ENCODE measurements at places on chromosomes 4 and X. TPM values are rescaled to one million over a fixed set of nuclear protein-coding genes. Genes with fewer than 3 reads are reported as not detected.

Gene ATP8A1
- 41.1 TPM for total RNA-seq

Gene NALF2
- total RNA-seq, result 0.13 TPM

GRCh38 chr4:1209821-1210220, 37.4 kb upstream of the SPON2 start:
- DNase-seq, result no peak

DNA sequence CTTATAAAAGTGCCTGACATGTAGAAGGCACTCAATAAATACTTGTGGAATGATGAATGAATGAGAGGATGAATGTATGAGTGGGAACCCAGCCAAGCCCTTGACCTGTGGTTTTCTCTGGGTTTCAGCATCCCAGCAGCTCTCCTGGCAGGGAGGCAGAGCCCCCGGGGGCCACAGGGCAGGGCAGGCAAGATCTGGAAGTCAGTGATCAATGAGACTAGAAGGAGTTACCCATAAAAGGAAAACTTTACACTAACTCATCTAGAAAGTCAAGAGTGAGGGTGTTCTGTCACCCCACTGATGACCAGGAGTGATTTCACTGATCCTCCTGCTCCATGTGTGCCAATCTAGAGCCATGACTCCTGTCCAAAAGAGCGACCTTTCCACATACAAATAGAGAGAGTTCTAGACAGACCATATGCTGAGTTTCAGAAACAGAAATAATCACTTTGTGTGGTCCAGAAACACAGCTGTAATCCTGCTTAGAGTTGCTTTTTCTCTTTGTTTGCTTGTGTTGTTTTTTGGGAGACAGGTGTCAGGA, 37.4 kb downstream of the MGARP start:
- DNase-seq, result no peak

- DNase-seq, result no peak
These were observed 3.7 kb upstream of the SPARCL1 start for GRCh38 chr4:87532907-87533306.

DNA sequence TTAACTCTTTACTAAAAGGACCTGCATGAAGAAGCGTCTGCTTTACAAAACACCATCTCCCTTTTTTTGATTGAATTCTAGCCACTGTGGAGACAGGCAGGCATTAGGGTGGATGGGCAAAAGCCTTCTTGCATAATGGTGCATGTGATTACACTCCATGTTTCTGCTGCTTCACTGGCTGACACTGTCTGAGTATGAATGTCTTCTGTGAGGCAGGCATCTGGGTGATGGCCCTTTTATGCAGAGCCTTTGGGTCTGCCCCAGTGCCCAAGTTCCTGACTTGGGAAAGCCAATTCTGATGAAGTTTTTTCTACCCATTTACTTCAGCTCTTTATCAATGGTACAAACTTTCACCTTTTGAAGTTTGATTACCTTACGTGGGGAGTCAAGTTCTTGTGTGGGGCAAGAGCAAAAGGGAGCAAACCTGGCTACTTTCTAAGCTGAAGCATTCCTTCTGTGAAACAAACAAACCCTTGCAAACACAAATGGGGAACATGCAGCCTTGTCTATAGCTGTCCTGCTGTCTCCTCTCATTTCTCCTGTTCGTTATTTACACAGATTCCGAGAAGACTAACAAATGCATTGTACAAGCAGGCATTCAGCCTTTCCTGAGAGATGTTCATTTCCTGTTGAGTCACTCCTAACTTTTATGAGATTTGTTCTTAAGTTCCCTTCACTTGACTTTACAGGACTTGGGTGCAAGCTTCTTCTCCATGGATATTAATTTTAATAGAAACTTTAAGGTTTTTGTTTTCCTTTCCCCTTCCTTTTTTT, 301.9 kb downstream of the TLL1 start:
- DNase-seq, result no peak

Gene ETDA
- total RNA-seq, result not detected

Gene PPARGC1A
- not detected for total RNA-seq

DNA sequence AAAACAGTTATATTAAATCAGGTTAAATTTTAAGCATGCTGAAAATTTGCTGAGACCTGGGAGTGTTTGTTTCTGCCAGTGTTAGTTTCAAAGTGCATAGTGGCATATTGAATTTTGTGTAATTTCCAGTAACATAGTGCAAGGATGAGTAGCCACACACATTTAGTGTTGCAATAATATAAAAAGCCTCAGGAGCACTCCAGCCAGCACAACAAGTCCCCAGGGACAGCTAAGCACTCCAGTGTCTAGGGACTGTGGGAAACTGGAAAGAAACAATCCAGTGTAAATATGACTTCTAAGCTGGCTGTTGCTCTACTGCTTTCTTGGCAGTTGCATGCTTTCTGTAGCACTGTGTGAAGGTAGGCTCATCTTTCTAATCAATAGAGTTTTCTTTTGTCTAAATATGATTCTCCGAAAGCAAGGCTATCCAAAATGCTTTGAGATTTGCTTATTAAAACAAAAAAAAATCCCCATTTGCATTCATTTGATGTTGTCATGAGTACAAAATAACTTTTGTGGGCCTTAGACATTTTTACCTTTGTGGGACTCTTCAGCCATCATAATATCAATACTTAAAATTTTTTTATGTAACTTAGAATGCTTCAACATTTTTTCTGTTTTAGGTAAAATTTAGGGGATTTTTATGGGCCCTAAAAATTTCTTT, 24.2 kb upstream of the CXCL2 start:
- DNase-seq, result no peak

- DNase-seq, result no peak
These were observed 303.8 kb downstream of the SPOCK3 start for GRCh38 chr4:166930464-166930863.

DNA sequence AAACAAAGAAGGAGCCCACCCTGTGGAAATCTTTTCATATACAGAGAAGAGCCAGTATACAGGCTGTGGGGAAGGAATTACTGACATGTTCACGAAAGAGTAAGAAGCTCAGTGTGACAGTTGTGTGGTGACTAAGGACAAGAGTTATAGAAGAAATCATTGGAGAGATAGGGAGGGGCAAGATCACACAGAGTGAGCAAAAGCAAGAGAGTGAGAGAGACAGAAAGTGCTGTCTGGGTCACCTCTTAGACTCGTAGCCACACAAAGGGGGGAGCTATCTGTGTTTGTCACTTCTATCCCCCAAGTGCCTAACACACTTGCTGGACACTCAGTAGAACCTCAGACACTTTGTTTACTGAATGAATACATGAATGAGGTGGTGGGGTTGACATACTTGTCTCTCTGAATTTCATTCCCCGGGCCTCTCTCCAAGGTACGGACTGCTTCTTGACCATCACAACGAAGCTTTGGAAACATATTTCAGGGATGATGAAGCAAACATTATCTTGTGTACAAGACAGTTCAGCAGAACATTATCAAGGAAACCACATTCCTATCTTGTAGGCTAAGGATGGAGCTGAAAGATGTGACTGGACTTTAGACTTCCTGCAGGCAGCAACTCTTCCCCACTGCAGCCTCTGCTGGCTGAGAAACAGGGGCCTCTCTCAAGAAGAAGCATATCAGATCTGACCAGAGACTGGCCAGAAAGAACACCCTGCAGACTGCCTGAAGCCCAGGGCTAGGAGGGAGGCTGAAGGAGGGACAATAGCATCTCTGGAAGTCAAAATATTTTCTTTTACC, 168.2 kb downstream of the AMELX start:
- DNase-seq, result no peak

Gene MAMLD1
- 2.1 TPM for total RNA-seq

- no peak for DNase-seq
These were observed 31.5 kb upstream of the PUDP start for GRCh38 chrX:7179446-7179845.

Gene SMIM10
- total RNA-seq, result not detected

Gene CCSER1
- total RNA-seq, result 0.35 TPM

DNA sequence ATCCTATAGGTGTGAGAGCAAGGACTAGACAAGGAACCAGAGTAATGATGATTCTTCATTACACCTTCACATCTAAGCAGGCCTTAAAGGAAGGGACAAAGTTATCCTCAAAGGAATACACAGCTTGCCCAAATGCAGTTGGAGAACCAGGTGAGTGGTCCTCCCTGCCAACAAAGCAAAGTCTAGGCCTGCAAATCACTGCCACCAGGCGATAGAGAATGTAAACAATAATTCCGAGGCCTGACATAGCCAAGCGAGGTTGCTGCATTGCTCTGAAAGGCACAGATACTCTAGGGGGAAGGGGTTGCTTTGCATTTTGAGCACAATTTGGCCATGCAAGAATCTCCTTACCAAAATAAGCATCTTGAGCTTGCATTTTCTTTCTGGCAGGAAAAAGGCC, 178.2 kb upstream of the FAT1 start:
- no peak for DNase-seq

Gene GAGE12D
- total RNA-seq, result not detected

Gene DCAF4L1
- total RNA-seq, result 0.41 TPM

DNA sequence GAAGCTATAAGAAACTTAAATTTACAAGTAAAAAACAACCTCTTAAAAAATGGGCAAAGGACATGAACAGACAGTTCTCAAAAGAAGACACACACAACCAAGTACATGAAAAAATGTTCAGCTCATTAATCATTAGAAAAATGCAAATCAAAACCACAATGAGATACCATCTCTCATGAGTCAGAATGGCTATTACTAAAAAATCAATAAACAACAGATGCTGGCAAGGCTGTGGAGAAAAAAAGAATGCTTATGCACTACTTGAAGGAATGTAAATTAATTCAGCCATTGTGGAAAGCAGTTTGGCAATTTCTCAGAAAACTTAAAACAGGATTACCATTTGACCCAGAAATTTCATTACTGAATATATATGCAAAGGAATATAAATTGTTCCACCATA, 666.3 kb upstream of the GRIA3 start:
- no peak for DNase-seq

Gene BGN
- total RNA-seq, result 0.25 TPM

GRCh38 chr4:76067652-76068286, 6.7 kb upstream of the ART3 start:
- peak; percentile 59 for DNase-seq

Gene VEGFC
- total RNA-seq, result not detected

Gene KIAA1210
- not detected for total RNA-seq

GRCh38 chr4:147813109-147813773, 81.4 kb downstream of the ARHGAP10 start:
- DNase-seq, result no peak

DNA sequence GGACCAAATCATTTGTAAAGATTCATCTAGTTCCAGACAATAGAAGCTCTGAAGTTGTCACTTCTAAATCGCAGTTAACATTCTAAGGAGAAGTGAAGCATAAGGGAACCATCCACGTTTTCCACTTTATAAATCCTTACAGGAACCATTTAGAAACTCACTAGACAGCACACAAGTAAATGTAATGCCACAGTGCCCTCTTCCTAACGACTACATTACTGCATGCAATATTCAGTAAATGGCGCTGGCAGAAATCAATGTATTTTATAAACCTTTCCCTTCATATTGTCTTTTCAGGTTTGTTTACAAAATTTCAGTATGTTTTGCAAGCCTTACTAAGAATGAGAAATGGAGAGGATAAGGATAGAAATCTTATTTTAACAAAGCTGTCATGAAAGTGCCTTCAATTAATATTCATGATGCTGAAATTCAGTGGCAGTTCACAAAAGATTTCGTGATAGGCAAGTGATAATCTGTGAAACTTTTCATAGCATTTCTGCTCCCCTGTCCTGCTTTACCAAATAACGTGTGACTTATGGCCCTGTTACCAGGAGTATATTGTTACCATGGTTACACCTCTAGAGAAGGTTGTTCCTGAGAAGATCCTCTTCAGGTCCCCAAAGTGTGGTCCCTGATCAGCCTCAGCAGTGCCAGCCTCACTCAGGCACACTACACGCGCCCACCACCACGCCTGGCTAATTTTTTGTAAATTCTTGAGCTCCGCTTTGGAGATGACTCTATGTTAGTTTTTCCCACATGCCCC, 54.2 kb downstream of the TMA16 start:
- DNase-seq, result no peak

- no peak for DNase-seq
These were observed 92.3 kb downstream of the RLIM start for GRCh38 chrX:74521961-74522751.

Gene GCNA
- total RNA-seq, result 5.6 TPM

Gene FRAS1
- 0.32 TPM for total RNA-seq

- no peak for DNase-seq
These were observed 25.8 kb upstream of the RPL39 start for GRCh38 chrX:119817130-119817690.

Gene FATE1
- not detected for total RNA-seq

Data from T-cell (primary cell).